ENCODE measurements at places on chromosomes 1 and 21.

DNA sequence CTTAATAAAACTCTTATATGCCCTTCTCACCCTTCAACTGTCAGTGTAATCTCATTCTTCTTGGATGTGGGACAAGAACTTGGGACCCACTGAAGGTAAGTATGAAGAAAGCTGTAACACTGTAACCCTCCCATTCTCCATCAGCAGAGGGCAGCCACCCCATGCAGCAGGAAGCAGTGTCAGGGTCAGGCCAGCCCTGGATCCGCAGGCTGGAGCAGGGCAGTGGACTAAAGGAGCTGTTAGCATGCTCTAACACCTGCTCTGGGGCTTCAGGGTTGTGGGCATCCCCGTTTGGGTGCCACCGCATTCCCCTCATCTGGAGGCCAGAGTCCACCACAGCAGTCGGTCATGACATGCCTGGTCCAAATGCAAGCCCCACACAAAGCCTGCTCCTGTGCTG, 156.5 kb downstream of the HIVEP3 start:
- DNase-seq = no peak

- peak; percentile 94 for DNase-seq
Measured at GRCh38 chr1:21149430-21149854, 27.3 kb downstream of the EIF4G3 start.

- no peak for DNase-seq
Measured at GRCh38 chr1:21898326-21899200, 38.5 kb downstream of the HSPG2 start.

DNA sequence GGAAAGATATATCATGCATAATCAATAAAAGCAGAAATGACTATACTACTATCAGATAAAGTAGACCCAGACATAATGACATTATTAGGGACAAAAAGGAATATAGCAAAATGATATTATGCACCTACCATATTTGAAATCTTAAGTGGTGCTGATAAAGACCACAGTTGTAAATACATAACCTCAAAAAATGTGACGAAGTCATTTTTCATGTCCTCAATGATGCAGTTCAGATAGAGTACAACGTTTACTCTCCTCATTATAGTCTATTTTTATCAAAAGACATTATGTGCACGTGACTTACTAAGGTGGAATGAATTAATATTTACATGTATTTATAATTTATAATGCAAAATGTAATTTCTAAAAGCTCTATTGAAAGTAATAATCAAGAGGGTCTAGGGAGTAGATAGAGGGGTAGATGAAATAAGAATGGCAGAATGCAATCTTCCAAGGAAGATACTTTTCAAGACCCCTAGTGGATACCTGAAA, 61.7 kb upstream of the TNFSF4 start:
- DNase-seq = no peak

DNA sequence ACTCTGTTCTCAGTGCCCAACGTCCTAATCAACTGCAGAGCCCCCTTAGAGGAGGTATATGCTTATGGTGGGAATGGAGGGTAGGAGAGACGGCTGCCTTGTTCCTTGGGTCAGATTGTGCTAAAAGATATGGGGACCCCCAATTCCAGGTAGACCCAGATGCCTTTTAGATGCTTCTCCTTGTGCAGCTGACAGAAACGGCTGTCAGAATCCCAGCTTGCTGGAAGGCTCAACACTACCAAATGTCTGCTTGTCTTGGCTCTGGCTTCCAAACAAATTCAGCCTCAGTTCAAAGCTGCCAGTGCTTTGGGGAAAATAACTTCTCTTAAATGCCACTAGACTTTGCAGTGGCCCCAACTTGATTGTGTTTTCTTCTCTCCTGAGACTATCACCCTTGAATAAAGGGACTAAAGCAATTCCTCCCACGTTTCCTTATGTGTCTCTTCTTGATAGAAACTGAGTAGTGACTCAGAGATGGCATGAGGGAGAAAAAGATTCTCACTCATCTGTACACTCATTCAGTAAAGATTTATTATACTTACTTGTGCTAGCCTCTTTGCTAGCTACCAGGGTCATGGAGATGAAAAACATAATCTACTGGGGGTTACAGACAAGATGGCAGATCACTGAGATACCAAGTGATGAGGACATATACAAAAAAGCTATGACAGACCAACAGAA, 3.4 kb upstream of the RNF19B start:
- DNase-seq = no peak

GRCh38 chr1:228350179-228350742, 56.4 kb downstream of the TRIM11 start:
- no peak for DNase-seq

GRCh38 chr1:185441605-185442004, 124.6 kb upstream of the IVNS1ABP start:
- DNase-seq = no peak

- DNase-seq = no peak
Measured at GRCh38 chr1:209564849-209565248, 18.7 kb upstream of the CAMK1G start.

DNA sequence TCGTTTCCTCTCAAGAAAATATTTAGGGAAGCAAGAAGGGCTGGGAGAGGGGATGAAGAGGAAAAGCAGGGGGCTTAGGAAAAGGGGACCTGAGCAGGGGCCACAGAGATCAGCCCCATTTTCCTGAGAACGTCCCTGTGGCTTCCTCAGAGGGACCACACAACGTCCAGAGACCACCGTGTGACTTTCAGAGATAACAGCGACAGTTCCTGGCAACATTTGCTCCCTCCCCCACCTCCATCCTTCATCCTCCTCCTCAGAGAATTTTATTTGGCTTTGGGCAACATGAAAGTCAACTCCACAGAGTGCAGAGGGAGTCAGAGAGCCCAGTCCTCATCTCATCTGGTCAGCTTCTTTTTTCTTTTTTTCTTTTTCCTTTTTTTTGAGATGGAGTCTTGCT, 50.9 kb downstream of the RUNX1 start:
- no peak for DNase-seq

GRCh38 chr1:198143797-198144196, 13.0 kb upstream of the NEK7 start:
- DNase-seq = peak; percentile 70

- DNase-seq = no peak
Measured at GRCh38 chr1:2001773-2002411, 1.7 kb downstream of the CFAP74 start.

DNA sequence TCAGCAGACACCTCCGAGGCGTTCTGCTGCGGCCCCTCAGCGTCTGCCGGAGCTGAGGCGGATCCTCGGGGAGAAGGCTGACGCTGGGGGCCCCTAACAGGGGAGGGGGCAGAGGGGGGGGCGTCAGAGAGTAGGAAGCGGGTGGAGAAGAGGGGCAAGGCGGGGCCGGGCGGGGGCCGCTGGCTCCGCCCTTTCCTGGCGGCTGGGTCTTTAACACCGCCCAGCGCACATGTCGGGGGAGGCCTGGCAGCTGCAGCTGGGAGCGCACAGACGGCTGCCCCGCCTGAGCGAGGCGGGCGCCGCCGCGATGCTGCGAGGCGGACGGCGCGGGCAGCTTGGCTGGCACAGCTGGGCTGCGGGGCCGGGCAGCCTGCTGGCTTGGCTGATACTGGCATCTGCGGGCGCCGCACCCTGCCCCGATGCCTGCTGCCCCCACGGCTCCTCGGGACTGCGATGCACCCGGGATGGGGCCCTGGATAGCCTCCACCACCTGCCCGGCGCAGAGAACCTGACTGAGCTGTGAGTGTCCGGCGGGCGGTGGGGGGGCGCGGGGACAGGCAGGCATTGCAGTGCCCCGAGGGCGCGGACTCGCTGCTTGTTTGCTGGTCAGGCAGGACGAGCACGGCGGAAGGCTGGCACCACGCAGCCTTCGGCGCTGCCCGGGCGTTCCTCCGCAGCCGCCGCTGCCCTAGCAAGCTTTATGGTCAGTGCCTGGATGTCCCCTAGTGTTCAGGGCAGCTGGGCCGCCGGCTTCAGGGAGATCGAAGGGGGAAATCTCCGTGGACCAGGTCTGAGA, at the start of gene NTRK1:
TSS of gene NTRK1 (plus strand) at position 238 of the 796 bp plus-strand sequence. CDS start at position 308, 70 bp downstream.
- peak; percentile 52 for DNase-seq

DNA sequence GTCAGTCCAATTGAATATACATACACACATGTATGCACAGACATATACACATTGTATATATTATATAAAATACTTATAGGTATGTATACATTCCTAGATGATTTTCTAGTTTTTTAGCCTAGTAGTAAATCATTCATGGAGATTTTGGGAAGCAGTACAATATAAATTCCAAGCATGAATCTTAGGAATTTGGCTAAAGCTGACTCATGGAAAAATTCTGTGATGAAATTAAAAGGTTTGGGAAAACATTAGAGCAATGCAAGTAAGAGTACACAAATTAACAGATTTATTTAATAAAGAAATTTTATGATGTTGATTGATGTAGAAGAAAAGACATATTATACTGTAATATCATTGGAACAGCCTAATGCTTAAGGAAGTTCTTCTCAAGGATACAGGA, 43.7 kb upstream of the PTGFR start:
- no peak for DNase-seq

DNA sequence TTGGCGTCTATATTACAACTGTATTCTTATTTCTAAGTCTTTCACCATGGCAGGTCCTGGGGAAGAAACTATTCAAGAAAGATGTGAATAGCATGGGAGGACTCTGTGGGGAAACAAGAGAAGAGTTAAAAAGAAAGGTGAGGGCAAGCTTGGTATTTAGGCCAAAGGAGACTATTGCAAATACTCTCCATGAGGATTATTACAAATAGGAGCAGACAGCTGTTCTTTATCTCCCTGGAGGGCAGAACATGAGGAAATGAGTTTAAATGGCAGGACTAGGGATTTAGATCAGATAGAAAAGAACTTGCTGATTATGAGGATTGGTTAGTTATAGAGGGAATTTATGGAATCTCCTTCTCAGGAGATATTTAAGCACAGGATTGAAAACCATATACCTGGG, 186.8 kb downstream of the CDC7 start:
- no peak for DNase-seq

GRCh38 chr1:225603538-225604354, 49.2 kb downstream of the ENAH start:
- peak; percentile 2 for DNase-seq

GRCh38 chr1:231590453-231591198, 36.0 kb upstream of the DISC1 start:
- peak; percentile 67 for DNase-seq

DNA sequence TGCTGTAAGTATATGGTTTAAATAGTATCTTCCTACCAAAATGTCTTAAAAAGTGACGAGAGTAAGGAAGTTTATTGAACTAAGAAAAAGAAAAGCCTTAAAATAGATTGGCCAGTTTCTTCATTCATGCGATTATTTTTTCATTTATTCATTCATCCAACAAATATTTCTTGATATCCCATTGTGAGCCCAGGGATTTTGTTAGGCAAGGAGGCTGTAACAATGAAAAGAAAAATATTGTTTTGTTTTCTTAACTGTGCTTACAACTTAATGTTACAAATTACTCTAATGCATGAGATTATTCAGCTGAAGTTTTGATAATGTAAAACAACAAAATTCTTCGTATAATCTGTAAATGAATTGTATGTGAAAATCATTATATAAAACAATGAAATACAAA, 882.0 kb downstream of the LTN1 start:
- DNase-seq = no peak

DNA sequence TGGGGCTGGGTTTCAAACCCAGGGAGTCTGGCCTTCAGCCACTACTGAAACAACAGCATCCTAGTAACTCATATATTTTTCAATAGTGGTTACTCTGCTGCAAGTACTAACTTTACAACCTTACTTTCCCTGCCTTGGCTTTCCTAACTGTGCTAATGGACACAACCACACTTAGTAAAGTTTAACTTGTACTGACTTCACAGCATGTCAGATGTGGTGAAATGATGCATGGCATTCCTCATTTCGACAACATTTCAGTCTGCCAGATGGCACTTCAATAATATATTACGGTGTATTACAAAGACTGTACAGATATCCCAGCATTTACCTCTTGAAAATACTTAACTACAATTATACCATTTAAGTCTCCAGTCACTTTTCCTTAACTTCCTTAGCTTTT, 27.8 kb downstream of the LRRC7 start:
- DNase-seq = no peak

GRCh38 chr1:44801491-44802305, 1.5 kb downstream of the PLK3 start:
- no peak for DNase-seq

DNA sequence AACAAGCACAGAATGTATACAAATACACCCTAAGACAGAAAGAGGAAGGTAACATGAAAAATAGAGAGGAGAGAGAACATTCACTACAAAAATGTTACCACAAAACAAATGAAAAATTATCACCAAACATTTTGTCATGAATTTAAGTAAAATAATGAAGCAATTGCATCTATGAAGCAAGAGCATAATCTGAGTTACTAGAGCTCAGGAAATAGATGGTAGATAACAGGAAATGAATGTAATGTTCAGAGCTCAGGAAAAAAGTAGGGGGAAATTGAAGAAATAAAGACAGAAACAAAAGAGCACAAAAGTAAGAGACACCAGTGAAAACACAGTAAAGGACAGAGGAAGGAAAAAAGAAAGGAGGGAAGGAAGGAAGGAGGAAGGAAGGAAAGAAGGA, 19.4 kb downstream of the SEC16B start:
- DNase-seq = no peak

DNA sequence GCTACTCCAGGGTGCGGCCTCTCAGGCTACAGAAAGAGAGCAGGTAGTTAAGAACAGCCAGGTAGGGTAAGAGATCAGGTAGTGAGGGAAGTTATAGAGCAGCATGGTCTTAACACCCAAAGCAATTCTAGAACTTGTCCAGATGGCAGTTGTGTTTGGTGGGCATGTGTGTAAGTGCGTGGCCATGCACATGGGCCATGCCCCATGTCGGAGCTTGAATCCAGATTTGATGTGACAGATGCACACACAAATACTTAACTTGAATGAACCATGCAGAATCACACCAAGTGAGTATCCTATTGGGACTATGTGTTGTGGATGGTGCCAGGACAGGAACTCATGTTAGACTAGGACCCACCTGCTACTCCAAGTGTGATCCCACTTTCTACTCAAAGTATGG, 145.7 kb upstream of the HMGB4 start:
- DNase-seq = no peak

GRCh38 chr1:160127865-160128523, 12.4 kb downstream of the ATP1A2 start:
- DNase-seq = no peak

All from common myeloid progenitor, CD34-positive (primary cell).